ENCODE measurements at places on chromosomes 2 and 18.
A peak's percentile ranks its signal among the peaks of the same experiment; 100 is the strongest.

- no peak for DNase-seq
Measured at GRCh38 chr2:111620281-111620680, 263.7 kb downstream of the ANAPC1 start.

DNA sequence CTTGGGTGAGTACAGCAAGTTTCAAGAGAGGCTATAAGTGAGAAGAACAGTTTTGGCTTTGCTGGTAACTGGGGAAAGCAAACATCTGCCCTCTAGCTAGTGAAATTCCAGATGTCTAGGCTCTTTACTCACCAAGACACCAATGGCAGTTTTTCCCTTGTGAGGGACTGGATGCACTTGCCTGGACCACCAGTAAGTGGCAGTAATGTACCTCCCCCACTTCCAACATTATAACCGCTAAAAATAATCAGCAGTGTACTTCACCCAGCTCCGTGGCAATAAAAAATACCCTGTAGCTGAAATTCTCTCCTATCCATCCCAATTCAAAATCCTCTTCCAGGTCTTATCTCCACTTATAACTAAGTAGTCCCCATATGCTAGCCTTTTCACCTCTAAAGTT is 383.9 kb downstream of the ARHGAP15 start:
- peak; percentile 32 for DNase-seq

- DNase-seq: no peak
Measured at GRCh38 chr2:9404451-9404850, 18.9 kb downstream of the ITGB1BP1 start.

DNA sequence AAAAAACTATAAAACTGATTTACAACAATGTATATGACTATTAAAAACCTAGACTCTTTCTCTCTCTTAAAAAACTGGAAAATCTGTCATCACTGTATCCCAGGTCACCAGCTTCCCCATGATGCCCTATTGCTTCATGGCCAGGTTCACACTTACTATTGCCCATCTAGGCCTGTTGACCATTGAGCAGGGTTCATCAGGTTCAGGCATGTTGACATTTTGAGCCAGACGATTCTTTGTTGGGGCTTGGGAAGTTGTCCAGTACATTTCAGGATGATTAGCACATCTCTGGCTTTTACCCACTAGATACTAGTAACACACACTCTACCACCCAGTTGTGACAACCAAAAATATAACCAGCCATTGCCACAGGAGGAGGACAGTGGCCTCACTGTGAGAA is 26.9 kb upstream of the RAB27B start:
- no peak for DNase-seq

DNA sequence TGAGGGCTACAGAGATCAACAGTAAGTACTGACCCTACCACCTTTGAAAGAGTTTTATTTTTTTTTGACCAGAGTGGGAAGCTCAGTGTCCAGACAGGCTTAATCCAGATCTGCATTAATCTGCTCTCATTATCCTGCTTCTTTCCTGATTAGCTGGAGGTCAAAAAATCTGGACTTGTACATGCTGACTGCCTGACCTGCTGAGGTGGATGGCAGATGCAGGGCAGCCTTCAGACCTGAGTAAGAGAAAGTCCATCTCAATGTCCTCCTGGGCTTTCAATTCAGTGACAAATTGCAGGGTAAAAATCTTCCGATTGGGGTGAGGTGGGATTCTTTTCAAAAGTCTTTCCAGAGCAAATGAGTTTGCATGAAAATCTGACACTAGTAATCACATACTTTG is 998.8 kb upstream of the PIK3C3 start:
- no peak for DNase-seq

DNA sequence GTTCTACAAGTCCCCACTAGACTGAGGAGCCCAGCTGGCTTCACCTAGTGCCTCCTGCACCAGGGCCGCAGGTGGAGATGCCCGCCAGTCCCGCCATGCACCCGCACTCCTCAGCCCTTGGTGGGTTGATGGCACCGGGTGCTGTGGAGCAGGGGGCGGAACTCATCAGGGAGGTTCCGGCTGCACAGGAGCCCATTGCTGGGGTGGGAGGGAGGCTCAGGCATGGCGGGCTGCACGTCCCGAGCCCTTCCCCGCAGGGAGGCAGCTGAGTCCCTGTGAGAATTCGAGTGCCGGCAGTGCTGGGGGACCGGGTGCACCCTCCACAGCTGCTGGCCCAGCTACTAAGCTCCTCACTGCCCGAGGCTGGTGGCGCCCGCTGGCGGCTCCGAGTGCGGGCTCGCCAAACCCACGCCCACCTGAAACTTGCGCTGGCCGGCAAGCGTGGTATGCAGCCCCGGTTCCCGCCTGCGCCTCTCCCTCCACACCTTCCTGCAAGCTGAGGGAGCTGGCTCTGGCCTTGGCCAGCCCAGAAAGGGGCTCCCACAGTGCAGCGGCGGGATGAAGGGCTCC is 252.7 kb upstream of the TCF4 start:
- DNase-seq: no peak

DNA sequence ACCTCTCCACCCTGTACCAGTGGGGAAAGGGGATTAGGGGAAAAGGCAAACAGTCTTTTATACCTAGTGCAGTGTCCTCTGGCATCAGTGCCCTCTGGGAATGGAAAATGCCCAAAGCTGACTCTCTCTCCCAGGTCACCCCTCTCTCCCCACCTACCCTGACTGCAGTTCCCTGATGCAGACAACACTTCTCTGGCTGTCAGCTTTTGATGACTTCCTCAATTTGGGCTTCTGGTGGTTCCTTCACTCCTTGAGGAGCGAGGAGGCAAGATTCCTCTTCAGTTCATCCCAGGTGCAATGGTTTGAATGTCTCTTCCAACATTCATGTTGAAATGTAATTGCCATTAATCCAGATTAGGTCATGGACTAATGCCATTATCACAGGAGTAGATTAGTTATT is 19.7 kb upstream of the PPM1B start:
- DNase-seq: no peak

DNA sequence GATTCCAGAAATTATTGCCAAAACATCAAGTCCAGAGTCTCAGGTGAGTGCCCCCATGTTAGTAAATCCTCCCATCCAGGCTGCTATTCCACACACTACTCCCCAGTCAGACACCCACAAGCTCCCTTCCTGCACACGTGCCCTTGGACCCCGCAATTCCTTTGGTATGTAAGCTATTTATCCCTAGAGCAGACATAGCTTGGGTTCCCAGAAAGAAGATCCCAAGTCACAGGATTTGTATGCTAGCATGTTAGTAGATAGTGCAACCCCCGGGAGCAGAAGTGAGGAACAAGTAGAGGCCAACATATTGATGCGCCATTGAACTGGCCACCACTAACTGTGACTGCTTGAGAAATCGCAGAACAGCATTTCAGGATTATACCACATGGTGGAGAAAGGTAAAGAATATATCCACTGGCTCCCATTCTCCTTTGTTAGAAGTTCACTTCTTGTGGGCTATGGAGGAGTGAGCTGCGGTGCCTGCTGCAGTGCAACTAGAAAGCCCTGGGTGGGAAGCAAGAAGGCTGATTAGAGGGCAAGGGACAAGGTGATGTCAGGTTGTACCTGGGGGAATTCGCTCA is 137.5 kb upstream of the CHAC2 start:
- DNase-seq: no peak

DNA sequence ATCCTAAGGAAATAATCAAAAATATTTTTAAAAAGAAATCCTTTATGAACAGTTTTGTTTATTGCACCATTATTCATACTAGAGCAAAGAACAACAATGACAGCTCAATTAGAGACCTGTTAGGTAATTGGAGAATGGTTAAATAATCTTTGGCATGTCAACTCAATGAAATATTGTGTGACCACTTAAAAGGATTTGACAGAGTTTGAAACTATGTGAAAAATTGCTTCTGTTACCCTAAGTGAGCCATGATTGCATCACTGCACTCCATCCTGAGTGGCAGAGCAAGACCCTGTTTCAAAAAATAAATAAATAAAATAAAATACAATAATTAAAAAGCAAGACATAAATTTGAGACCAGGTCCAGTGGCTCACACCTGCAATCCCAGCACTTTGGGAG is 66.1 kb upstream of the ATP8B1 start:
- DNase-seq: no peak

DNA sequence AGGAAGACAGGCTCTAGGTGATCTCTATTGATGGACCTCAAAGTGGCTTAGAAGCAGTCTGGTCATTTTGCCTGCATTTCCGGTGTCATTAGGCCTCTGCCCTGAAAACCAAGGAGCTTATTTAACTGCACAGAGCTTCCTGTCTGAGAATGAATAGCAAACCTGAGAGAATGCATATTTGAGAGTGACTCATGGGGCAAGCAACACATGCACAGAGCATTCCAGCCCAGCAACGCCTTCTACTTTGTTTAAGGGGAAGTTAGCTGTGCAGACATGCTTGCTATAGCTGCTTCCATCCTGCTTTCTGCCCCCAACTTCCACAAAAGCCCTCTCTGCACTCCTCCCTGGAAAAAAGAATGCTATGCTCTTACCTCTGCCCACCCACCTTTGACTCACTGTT is 232.8 kb downstream of the GRB14 start:
- DNase-seq: no peak

Data from SK-N-DZ (cell line).